ENCODE measurements at places on chromosomes 13 and 19.
A peak's percentile ranks its signal among the peaks of the same experiment; 100 is the strongest.

GRCh38 chr19:11581740-11582139, 4.3 kb upstream of the ACP5 start:
- no peak for DNase-seq

DNA sequence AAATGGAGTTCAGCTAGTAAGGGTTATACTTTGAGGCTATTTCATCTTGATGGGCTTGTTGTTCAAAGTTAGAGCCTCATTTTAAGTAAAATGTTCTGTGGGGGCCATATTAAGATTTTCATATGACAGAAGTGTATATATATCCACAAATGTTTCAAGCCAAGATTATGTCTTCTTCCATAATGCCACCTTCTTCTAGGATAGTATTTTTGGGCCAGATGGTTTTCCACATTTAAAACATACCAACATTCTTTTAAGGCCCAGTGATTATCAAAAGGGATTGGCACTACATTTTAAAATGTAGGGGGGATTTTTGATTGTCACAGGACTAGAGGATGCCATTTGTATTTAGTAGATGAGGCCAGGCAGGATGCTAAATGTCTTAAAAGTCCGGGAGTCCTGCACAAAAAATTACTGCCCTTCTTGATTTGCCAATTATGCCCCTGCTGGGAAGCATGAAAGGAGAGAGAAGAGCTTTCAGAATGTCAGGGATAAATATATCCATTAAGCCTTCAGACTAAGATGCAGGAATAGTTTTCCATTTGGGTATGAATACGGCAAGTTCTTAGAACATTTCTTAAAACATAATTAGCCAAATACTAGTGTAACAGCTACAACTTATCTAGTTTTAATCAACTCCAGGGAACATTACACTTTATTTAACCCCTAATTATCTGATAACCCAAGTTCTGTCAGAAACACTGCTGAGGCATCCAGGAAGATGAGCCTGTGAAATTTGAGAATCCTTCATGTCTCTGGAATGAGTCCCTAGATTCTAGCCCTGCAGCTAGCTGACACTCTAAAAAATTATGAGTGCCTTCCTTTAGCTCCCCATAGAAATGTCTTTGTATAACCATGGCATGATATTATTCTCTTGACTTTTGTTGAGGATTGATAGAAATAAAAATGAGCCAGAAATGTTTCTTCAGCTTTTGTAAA, 34.0 kb downstream of the ITM2B start:
- DNase-seq = no peak

GRCh38 chr19:47762615-47763308, 15.7 kb upstream of the SELENOW start:
- peak; percentile 74 for DNase-seq

GRCh38 chr13:104875038-104875754, 1660.3 kb downstream of the EFNB2 start:
- no peak for DNase-seq

- no peak for DNase-seq
Observed at GRCh38 chr19:55980415-55980814, 6.2 kb upstream of the NLRP5 start.

DNA sequence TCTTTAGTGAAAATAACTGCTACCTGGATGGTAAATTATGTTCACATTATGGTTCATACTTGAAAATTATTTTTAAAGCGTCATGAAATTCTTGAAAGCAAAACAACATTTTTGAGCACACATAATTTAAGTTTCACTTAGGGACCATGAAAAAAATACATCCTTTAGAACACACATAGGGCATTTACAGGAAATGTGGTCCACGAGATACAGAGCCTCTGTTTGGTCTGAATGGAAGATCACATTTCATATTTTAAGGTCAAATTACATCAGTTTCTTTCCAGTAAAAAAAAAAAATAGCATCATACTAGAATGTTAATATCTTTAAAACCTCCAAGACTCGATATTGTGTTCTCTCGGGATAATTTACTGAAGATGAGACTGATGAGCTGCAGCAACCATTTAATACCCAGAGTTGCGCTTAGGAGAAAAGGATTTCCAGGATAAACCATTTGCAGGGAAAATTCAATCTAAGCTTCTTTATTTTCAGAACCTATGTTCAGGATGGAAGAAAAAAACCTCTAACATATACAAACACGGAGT, 720.7 kb downstream of the DIAPH3 start:
- peak; percentile 48 for DNase-seq

DNA sequence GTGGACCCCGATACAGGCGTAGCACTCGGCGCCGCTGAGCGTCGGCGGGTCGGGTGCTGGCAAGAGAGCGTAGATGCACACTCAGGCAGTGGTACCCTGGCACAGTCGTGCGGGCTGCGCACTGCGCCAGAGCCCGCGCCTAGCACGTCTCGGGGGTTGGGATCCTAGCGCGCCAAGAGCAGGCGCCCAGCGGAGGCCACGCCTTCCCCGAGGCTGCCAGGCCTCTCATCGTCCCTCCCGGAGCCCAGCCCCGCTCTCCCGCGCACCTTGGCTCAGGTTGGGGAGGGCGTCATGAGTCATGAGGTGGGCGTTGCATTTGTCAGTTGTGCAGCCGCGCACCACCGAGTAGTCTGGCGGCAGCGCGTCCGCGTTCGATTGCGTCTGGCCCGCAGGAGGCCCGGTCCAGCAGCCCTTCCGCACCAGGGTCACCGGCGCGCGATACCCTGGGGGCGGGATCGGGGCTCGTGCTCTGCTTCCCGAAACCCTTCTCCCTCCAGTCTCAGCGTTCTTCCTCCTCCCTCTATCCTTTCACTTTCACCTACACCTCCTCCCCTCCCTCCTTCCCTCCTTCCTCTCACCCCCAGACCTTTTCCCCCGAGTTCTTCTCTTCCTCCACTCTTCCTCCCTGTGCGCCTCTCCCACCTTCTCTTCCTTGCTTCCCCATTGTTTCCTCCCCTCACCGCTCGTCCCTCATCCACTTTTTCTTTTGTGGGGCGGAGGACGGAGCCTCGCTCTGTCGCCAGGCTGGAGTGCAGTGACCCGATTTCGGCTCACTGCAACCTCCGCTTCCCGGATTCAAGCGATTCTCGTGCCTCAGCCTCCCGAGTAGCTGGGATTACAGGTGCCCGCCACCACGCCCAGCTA, 3.5 kb downstream of the LYPD5 start:
- DNase-seq = no peak

- DNase-seq = no peak
Observed at GRCh38 chr19:31372246-31372781, 23.1 kb upstream of the TSHZ3 start.
